ENCODE measurements at places on chromosomes 7 and 10.

- peak; percentile 57 for DNase-seq
Measured at GRCh38 chr7:12162415-12163113, 48.5 kb upstream of the TMEM106B start.

DNA sequence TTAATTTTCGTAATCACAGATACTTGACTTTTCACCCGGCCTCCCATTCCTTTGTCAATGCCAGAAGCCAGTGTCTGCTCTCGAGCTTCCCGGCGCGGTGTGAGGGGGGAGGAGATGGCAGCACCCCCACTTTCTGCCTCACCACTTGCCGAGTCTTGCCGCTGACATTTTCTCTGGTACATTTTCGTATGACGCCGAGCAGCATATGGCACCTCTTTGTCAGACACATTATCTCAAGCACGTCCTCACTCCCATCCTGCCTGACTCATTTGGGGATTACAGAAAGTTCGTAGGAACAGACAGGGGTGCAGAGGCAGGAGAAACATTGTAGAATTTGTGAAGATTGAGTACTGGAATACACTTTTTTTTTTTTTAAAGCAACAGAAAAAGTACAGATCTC lies 60.8 kb upstream of the SORCS3 start:
- peak; percentile 42 for DNase-seq

- DNase-seq, result no peak
Measured at GRCh38 chr7:158097453-158098124, 490.0 kb downstream of the PTPRN2 start.

GRCh38 chr7:25633426-25634036 lies 405.2 kb upstream of the NPVF start:
- no peak for DNase-seq

DNA sequence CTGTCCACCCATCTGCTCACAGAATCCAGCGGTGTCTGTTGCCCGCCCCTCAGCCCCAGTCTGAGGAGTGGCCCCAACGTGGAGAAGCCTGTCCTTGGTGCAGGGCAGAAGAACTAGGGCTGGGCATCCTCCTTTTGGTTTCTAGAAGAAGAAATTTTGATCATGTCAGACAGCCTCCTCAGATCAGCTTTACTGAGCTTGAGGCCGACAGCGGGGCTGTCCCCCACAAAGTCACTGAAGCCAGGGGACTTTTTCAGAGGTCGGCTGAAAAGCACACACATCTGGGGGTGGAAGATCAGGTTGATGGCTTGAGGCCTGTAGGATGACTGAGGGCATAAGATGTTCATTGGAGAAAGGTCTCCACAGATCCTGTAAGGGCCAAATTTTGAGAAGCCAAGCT lies 767.9 kb downstream of the GRID1 start:
- DNase-seq, result no peak

- DNase-seq, result no peak
Measured at GRCh38 chr10:53108317-53108934, 335.8 kb upstream of the MBL2 start.

GRCh38 chr7:83415840-83416239 lies 233.1 kb downstream of the SEMA3E start:
- DNase-seq, result peak; percentile 28

DNA sequence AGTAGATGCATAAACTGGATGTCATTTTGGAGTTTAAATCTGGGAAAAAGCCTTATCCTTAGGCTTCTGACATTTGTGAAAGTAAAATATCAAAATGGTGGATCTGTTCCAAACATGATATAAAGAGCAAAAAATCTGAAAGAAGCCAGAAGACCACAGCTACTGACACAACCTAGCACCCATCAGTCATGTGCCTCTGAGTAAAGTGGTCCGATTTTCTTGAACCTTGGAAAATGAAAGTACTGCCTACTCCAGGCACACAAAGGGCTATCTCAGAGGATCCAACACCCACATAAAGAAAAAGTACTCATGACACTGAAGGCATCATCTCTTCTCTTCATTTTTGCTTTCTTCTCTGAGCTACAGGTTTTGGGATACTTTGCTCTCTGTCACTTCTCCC lies 150.7 kb downstream of the KMT2E start:
- DNase-seq, result no peak

DNA sequence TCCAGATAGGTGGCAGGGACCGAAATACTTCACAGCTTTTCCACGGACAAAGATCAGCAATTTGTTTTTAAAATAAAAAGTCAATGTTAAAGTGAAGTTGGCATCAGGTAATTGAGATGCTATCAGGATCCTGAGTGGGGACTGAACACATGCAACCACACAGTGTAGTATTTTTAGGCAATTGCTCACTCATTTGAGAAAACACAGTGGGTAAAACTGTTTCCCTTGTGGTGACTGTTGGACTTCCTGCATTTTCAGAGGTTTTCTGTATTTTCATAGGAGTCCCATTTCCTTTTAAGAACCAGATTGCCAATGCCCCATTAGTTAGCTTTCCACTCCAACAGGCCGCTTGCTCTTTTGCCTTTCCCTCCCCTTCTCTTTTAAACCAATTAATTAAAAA lies 159.5 kb upstream of the ZNF32 start:
- peak; percentile 23 for DNase-seq

DNA sequence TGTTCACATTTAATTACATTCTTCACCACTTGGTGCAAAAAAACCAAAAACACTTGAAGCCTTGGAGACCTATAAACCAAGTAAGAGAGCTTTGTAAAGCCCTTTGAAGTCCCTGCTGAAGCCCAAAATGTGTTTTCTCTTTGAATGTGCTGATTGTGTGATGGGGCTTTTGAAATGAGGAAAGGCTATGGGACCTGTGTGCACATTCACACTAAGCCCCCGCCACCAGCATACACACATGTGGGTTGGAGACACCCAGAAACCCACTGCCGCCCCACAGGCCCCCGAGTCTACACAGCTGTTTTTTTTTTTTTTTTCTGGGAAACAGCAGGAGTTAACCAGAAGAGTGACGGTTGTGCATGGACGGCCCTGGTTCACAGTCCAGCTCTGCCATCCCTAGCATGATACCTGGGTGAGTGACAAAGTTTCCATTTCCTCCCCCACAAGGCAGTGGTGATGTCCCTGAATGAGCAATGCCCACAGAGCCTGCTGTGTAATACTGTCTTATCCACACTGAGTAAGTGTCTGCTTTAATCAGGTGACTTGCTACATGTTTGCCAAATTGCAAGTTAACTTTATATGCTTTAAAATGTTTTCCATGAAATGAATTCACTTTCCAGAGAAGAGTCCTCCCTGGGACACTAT lies 154.6 kb upstream of the GDF10 start:
- DNase-seq, result no peak

DNA sequence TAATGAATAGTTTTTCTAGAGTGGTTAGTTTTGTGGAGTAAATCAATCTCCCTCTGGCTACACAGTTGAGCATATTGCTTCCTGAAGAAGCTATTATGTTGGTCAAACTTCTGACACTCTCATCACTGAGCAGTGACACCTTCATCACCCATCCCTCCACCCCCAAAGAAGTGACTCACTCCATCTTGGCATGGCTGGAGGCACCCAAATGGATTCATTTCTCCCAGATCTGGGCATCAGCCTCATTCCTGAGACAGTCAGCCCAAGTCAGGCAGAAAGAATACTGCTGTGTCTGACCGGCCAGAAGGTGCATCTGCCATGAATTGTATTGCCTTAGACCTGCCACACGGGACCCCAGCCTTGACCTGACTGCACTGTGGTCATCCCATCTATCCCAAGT lies 117.0 kb upstream of the HABP2 start:
- DNase-seq, result no peak

GRCh38 chr10:133289761-133290160 lies 13.1 kb upstream of the ADAM8 start:
- no peak for DNase-seq

- no peak for DNase-seq
Measured at GRCh38 chr7:80637911-80638765, at the start of gene CD36. Gene CD36, plus strand, starts transcription at chr7:80638642. Its CDS starts 8,099 bp downstream, at chr7:80646741.

- peak; percentile 19 for DNase-seq
Measured at GRCh38 chr7:135508883-135509588, 866 bp downstream of the CNOT4 start.

- DNase-seq, result no peak
Measured at GRCh38 chr7:29881724-29882123, 75.4 kb downstream of the WIPF3 start.

DNA sequence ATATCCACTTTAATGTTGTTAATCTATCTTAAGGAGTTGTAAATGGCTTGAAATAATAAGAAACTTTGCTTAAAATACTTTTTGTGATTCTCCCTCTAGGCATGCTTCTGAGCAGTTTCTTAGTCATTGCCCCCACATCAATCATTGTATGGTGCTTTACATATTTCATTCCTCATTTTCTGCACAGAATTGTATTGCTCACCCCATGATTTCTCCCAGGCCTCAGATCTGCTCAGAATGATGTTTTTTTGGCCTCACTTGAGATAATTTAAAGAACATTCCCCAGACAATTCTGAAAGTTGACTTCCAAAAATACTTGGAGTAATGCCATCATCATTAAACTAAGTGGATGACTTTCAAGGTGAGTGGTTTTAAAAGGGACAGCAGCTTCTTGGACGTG lies 82.1 kb upstream of the PRPS1L1 start:
- peak; percentile 91 for DNase-seq

DNA sequence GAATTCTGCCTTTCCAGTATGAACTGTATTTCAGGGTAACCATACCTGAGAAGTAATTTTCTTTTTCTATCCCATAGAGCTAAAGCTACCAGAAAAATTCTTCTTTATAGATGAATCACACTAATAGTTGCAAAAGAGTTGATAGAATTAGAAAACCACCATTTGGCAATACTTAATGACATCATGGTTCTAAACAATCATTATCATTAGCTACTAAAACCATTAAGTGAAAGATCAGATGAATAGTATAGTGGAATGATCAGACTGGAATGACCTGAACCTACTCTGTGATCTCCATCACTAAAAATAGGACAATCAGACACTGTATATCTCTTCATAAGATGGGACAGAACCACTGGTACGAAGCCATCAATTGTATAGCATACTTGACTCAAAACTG lies 19.8 kb upstream of the ZC3HAV1L start:
- DNase-seq, result no peak

GRCh38 chr7:29071203-29071874 lies 75.0 kb downstream of the CPVL start:
- no peak for DNase-seq

DNA sequence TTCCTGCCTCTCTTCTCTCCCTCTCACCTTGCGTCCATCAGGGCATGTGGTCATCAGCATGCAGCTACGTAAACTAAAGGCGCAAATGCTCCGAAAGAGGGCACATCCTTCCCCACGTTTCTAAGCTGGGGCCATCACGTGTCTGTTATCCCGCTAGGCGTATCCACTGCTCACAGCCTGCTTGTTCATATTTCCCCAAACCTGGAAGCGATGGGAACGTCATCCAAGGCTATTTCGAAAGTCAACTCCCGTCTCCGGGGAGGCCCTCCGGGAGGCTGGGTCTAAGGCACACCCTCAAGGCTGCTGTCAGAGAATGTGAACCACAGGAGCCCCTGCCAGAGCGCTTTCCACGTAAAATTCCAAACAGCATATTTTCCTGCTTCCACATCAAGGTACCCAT lies 199.2 kb downstream of the DIP2C start:
- peak; percentile 85 for DNase-seq

DNA sequence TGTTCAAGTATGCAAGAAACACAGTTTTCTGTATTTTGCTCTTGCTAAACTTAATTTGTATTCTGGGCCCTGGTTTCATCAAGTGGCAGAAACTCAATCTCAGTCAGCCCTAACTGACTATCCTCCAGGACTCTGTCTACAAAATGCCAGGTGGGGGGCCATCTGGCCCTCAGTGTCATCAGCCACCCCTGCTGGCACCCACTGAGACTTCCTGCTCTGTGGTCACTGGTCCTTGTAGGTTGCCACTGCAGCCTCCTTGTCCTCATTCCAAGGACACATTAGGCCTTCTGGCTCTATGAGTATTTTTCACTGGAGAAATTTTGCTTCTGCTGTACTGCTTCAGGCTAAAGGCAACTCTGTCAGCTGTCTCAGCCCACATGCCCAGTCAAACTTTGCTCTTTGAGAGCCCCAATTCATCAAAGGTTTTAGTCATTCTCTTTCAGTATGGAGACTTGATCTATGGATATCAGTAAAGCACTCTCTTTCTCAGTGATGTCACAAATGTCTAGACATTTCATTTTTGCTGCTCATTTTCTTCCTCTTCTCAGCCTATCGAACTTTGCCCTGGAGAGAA lies 163.6 kb downstream of the KCND2 start:
- no peak for DNase-seq

DNA sequence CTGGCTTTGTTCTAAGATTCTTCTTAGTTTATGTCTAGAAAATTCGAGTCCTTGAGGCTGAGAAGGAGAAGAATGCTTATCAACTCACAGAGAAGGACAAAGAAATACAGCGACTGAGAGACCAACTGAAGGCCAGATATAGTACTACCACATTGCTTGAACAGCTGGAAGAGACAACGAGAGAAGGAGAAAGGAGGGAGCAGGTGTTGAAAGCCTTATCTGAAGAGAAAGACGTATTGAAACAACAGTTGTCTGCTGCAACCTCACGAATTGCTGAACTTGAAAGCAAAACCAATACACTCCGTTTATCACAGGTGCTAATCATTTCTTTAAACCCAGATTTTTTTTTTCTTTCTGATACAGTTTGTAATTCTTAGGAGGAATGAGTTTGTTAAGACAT lies 6.7 kb downstream of the CEP55 start:
- no peak for DNase-seq

- DNase-seq, result peak; percentile 27
Measured at GRCh38 chr7:44793919-44794318, 2.6 kb upstream of the PPIA start.

- DNase-seq, result no peak
Measured at GRCh38 chr7:25388681-25389080, 160.4 kb upstream of the NPVF start.

DNA sequence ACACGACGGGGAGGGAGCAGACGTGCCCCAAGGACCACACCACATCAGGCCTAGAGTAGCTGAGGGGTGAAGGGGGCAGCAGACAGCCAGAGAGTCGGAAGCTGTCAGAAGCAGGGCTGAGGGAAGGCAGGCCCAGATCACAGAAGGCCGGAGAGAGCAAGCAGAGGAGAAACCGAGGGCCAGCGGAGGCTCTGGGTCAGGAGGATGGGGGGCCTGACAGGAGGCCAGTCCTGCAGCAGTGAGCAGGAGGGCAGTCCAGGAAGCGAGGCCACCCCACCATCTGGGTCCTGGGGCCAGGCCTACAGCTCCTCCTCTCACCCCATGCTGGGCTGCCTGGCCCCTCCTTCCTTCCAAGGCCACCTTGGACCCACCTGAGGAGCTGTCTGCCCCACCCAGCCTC lies 20.3 kb downstream of the SLIT1 start:
- DNase-seq, result no peak

GRCh38 chr7:14834883-14835282 lies 67.7 kb downstream of the DGKB start:
- DNase-seq, result peak; percentile 81
